K562 (cell line): ENCODE measurements at places on chromosomes 3 and 15. TPM values are rescaled to one million over a fixed set of nuclear protein-coding genes. Genes with fewer than 3 reads are reported as not detected.

DNA sequence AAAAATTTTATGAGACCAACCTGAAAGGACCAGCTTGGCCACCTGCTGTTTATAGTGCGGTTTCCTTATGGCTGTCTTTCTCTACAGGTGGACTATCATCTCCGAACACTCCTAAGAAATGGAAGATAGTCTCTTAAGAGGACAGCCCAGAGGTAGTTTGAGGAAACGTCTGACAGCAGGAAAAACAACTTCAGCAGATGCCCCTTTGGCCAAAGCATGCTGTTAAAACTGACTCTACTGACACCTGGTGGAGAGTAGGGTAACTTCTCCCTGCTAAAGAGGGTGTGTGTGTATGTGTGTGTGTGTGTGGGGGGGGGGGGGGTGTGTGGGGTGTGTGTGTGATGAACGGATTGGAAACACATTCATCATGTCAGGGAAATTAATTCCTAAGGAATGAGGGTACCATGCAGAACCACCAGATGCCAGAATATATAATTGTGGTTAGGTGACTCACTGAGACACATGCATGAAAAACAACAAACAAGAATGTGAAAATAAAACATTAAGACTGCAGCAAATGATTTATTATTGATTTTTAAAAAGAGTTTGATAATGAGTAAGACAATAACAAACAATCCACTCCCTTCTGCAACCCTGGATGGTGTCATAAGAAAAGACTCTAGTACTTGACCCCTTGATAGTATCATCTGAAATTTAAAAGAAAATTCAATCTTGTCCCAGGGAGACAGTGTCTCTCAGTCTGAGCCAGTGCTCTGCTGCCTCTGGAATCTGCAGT, 256.5 kb downstream of the THRB start:
- H3K4me1 ChIP-seq = no peaks in the 10 kb centered on the region
- peak; percentile 85 for DNase-seq
- H3K4me3 ChIP-seq = no peak overlapping the region
- H3K36me3 ChIP-seq = no peaks in the 10 kb centered on the region
- no peaks in the 10 kb centered on the region for H3K27me3 ChIP-seq

LSMEM2 gene
- not detected in 2 replicates for total RNA-seq

DNA sequence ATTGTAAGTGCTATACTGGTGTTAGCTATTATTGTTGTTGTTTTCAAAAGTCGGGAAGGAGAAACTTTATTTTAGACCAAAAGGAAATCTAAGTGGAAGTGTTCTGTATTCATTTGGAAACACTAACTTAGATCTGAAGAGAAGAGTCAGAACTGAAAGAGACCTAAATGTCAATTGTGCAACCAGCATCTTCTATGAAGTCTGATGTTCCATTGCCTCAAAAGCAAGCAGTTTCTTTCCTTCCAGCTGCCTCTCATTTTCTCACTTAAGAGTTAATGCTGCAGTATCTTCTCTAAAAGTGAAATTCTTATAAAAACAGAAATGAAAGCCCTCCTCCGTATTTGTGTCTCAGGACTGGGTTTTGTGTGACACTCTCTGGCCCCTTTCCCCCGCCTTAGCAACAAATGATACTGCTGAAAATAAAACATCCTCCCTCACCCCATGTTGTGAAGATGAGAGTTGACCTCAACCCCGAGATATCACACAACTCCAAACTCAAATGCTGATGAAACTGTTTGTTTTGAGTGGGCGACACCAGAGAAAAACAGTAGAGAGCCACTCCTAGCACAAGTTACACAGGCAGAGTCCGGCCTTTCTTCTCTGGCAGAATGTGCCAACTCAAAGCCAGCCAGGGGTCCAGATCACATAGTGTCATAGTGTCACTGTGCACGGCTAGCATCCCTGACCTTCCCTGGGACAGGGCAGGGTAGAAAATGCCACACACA, 48.9 kb downstream of the GLDN start:
- H3K4me1 ChIP-seq = no peaks in the 10 kb centered on the region; the same call in 2 of the 3 replicates
- peaks cover 6% of the 10 kb centered on the region; the same call in 2 of the 3 replicates for H3K27me3 ChIP-seq
- H3K36me3 ChIP-seq = no peaks in the 10 kb centered on the region
- no peak for DNase-seq
- H3K4me3 ChIP-seq = no peak overlapping the region

- H3K27ac ChIP-seq = no peak overlapping the region
- H3K4me1 ChIP-seq = no peaks in the 10 kb centered on the region
- DNase-seq = no peak
- H3K27me3 ChIP-seq = no peaks in the 10 kb centered on the region
- H3K4me3 ChIP-seq = no peak overlapping the region
Measured at GRCh38 chr3:98359993-98360675, 6.5 kb downstream of the OR5K4 start.

GRCh38 chr15:86481720-86482119, 402.0 kb downstream of the AGBL1 start:
- H3K36me3 ChIP-seq = no peaks in the 10 kb centered on the region
- H3K4me1 ChIP-seq = no peaks in the 10 kb centered on the region
- H3K27ac ChIP-seq = no peak overlapping the region

GPR176 gene
- 1.0 and 1.2 TPM in 2 replicates for total RNA-seq

DNA sequence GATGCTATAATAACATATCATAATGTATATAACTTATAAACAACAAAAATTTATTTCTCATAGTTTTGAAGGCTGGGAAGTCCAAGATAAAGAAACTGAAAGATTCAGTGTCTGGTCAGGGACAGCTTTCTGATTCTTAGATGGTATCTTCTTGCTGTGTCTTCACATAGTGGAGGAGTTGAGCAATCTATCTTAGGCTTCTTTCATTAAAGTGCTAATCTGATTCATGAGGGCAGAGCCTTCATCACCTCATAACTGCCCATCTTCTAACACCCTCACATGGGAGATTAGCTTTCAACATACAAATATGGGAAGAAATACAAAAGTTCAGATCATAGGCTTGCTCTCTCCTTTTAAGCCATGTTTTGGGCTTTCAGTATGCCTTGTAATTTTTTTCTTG, 774.8 kb upstream of the EPHA6 start:
- no peaks in the 10 kb centered on the region for H3K27me3 ChIP-seq
- no peak overlapping the region for H3K4me3 ChIP-seq
- H3K36me3 ChIP-seq = no peaks in the 10 kb centered on the region
- no peak overlapping the region for H3K27ac ChIP-seq
- no peaks in the 10 kb centered on the region for H3K4me1 ChIP-seq

TM4SF1 gene
- total RNA-seq = 0.44 and 0.67 TPM in 2 replicates

DNA sequence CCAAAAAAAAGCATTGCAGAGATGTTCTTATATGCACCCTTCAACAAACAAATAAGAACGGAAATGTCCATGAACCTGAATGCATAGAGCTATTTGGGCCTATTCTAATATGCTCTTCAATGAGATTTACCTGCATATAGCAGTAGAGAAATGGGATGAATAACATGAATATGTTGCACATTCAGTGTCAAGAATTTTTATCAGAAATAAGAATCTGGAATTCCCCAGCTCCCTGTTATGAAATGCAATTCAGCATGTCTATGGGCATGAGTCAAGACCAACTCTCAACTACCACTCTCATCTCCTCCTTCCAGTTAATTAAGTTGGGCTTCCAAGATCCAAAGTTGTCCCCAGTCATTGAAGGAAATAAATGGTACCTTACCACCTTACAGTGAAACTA, 133.7 kb upstream of the ALCAM start:
- no peak for DNase-seq
- H3K36me3 ChIP-seq = no peaks in the 10 kb centered on the region
- H3K27ac ChIP-seq = no peak overlapping the region
- no peak overlapping the region for H3K4me3 ChIP-seq
- no peaks in the 10 kb centered on the region for H3K4me1 ChIP-seq

GREM1 gene
- 0.20 and 0.34 TPM in 2 replicates for total RNA-seq

GRCh38 chr3:52685709-52686691, at the start of the genes GNL3 and PBRM1:
GNL3 (plus strand) TSS chr3:52686032; CDS start chr3:52686093, 61 bp downstream.
PBRM1 (minus strand) TSS chr3:52685913.
- no peaks in the 10 kb centered on the region for H3K27me3 ChIP-seq
- H3K4me3 ChIP-seq = peak within 1 kb of the TSS; percentile 52
- H3K27ac ChIP-seq = peak within 1 kb of the TSS; percentile 75
- H3K36me3 ChIP-seq = peaks cover 46% of the 10 kb centered on the region

GOLGA6D gene
- not detected in 2 replicates for total RNA-seq

GRCh38 chr3:11306817-11307589, 34.8 kb downstream of the ATG7 start:
- H3K4me1 ChIP-seq = no peaks in the 10 kb centered on the region; the same call in 1 of the 2 replicates
- H3K36me3 ChIP-seq = peaks cover 73% of the 10 kb centered on the region
- no peak overlapping the region for H3K27ac ChIP-seq
- no peaks in the 10 kb centered on the region for H3K27me3 ChIP-seq
- no peak for DNase-seq
- H3K4me3 ChIP-seq = no peak overlapping the region

DNA sequence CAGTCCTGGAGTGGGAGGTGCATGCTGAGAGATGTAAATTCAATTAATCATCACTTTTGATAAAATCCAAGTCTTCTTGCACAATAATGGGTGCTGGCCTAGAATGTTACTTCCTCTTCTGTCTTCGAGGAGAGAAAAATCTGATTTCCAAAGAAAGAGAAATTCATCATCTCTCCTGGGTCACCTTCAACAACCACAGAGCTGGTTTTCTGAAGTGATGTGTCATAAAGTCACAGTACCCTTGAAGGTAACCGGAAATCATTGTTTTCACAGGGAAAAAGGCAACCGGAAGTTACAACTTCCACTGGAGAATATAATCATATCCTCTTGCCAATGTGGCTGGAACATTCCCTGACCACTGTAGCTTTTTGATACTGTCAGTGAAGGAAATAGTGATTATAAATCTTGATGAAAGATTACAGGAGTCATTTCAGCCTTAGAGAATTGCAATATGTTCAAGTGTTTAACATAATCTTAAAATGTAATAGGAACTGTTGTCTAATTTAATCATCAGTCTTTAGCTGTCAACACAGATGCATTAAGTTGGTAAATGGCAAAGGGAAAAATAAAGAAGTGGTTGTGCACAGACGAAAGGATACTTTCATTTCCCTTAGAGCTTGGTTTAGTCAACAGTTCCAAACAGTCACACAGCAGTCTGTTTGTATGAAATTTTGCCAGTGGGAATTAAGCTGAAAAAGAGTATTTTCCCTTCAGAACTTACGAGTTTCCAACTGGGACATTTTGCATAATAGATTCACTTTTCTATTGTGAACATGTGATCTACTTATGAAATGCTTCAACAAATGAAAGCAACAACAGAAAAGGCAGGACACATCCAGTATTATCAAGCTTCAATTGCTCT, 106.5 kb upstream of the SLC4A7 start:
- H3K27me3 ChIP-seq = no peaks in the 10 kb centered on the region
- no peaks in the 10 kb centered on the region for H3K4me1 ChIP-seq
- no peak overlapping the region for H3K4me3 ChIP-seq
- no peak for DNase-seq

- no peak overlapping the region for H3K4me3 ChIP-seq
- H3K4me1 ChIP-seq = no peaks in the 10 kb centered on the region; the same call in 1 of the 2 replicates
- H3K27me3 ChIP-seq = no peaks in the 10 kb centered on the region
Measured at GRCh38 chr3:101936419-101937356, 87.4 kb downstream of the NFKBIZ start.

GRCh38 chr15:60889006-60889405, 340.1 kb downstream of the RORA start:
- no peaks in the 10 kb centered on the region for H3K36me3 ChIP-seq
- H3K27me3 ChIP-seq = peaks cover 13% of the 10 kb centered on the region; the same call in 2 of the 3 replicates
- no peak for DNase-seq
- H3K4me1 ChIP-seq = no peaks in the 10 kb centered on the region
- no peak overlapping the region for H3K4me3 ChIP-seq

- H3K27ac ChIP-seq = no peak overlapping the region
- H3K4me3 ChIP-seq = no peak overlapping the region
- H3K36me3 ChIP-seq = no peaks in the 10 kb centered on the region
- H3K27me3 ChIP-seq = no peaks in the 10 kb centered on the region
Measured at GRCh38 chr3:2096216-2096615, 2.5 kb upstream of the CNTN4 start.

DNA sequence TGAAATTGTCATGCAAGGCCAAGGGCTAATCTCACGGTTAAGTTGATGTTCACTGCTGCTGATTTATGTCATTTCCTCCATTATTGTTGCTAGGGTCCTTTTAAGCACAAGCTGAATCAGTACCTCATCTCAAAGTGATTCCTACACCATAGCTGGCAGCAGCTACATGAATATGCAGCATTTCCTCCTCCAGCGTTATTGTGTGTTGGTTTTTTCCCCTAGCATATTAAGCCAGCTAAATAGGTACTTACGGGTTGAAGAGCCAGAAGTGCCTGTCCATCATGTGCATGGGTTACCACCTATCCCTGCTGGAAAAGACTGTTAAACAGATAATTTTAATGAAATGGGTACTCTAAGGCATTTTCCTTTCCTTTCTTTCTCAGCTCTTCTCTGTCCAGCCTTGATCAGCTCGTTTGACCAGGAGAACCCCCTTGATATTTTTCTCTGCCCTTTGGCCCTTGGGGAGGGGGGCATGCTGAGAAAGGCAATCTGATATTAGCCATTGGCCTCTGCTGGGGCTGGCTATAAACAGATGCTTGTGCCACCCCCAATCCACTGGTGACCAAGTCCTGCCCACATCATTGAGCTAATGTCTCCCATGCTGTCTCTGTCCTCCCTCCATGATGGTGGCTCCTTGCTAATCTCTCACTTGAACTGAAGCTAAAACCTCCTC, 115.6 kb upstream of the PLXNA1 start:
- H3K27me3 ChIP-seq = no peaks in the 10 kb centered on the region
- DNase-seq = no peak
- no peaks in the 10 kb centered on the region; the same call in none of the 2 replicates for H3K4me1 ChIP-seq
- no peak overlapping the region for H3K4me3 ChIP-seq

DNA sequence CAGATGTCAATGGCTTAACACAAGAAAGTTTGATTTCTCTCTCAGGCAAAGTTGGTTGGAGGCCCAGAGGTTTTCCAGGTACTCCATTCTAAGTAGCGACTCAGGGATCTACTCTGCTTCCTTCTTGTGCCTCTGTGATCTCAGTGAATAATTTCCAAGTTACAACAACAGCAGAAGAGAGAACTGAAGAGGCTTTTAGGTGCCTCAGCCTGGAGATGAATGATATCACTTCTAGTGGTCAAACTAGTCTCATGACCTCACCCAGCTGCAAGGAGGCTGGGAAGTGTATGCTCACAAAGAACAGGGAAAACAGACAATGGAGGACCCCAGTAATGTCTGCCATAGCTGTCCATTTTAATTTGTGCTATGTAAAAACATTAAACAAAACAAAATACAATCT, 4.6 kb upstream of the PRICKLE2 start:
- H3K27ac ChIP-seq = no peak overlapping the region
- DNase-seq = no peak
- no peak overlapping the region for H3K4me3 ChIP-seq
- H3K36me3 ChIP-seq = no peaks in the 10 kb centered on the region

COL6A5 gene
- 4.9 and 5.6 TPM in 2 replicates for total RNA-seq

ITPKA gene
- 33.3 and 35.8 TPM in 2 replicates for total RNA-seq

CLDN1 gene
- total RNA-seq = 0.16 and 0.34 TPM in 2 replicates

EPHA6 gene
- not detected in 2 replicates for total RNA-seq
